Thoracic aorta (tissue), 2 donors: ENCODE measurements at places on chromosomes 5 and 9.

DNA sequence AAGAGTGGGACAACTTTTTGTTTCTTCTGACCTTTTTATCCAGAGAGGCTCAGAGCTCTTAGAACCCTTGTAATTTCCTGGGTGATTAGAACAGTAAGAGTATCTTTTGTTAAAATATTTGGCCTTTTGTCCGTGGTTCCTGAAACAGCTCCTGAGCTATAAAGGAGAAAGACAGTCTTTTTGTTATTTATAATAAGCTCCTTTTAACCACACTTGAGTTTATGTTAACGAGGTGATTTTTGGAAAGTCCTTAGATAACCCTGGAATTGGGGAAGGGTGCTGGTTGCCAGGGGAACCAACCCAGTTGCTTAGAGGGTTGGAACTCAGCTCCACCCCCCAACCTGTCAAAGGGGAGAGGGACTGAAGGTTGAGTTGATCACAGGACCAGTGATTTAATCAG lies 4.8 kb downstream of the ZNF483 start:
- DNase-seq, result no peak

DNA sequence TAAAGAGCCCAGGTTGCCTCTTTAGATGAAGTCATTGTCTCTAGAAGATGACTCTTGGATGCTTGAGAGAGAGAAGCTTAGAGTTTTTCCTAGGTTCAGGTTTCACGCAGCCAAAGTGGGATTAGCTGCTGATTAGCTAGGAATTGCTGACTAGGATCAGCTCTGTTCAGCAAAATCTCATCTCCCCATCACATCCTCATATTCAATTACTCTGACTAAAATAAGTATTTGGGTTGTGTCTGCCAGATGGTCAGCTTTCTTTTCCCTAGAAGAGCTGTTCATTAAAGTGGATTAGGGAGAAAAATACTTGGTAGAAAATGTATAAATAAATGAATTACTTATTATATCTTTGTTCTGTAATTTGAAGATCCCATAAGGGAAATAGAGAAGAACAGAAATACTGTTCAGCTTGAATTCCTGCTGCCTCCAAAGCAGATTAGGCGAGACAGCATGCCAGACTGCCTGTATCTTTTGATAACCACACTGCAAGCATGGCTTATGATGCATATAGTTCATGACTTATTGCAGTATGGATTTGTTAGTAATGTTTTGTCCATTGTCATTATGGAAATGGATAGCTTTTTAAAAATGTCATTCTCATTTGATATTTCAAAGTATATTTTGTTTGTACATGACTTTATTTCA lies 184.8 kb upstream of the CD180 start:
- no peak for DNase-seq

DNA sequence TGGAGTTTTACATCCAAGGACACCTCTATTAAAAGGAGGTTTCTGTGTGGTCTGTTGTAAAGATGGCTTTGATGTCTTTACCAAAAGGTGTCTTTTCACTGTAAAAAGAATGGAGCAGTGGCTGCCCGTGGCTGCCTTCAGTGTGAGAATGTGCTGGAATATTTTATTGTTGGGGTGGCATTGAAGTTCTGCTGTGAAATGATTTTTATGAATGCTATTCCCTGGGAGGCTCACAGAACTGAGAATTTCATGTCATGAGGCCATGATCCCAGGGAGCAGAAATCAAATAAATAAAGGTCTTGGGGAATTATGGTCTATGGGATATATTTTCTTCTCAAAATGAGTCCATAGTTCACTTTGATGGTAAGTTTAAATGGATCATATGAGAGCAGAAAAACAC lies 425.2 kb upstream of the ZNF608 start:
- DNase-seq, result no peak

DNA sequence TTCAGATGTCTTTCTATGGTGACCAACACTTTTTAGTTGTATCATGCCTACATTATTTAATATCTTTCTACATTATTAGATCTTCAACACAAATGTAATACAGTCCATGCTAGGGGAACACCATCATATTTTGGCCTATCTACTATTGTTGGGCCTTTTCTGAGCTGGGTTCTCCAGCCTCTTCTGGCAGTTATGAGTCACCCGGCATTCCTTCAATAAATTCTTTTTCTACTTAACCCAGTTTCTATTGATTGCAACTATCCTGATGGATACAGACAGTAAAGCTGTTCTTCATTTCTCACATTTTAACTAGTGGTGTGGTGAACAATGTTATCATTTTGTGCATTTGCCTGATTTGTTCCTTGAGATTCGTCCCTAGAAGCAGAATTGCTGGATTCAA lies 529.3 kb downstream of the BNC2 start:
- DNase-seq, result no peak

DNA sequence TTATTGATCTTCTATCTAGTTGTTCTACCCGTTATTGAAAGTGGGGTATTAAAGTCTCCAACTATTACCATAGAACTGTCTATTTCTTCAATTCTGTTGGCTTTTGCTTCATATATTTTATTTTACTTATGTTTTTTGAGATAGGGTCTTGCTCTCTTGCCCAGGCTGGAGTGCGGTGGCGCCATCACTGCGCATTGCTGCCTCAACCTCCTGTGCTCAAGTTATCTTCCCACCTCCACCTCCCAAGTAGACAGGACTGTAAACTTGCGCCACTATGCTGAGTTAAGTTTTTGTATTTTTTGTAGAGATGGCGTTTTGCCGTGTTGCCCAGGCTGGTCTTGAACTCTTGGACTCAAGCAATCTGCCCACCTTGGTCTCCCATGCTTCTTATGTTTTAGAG lies 16.2 kb downstream of the SNAPC3 start:
- DNase-seq, result no peak

DNA sequence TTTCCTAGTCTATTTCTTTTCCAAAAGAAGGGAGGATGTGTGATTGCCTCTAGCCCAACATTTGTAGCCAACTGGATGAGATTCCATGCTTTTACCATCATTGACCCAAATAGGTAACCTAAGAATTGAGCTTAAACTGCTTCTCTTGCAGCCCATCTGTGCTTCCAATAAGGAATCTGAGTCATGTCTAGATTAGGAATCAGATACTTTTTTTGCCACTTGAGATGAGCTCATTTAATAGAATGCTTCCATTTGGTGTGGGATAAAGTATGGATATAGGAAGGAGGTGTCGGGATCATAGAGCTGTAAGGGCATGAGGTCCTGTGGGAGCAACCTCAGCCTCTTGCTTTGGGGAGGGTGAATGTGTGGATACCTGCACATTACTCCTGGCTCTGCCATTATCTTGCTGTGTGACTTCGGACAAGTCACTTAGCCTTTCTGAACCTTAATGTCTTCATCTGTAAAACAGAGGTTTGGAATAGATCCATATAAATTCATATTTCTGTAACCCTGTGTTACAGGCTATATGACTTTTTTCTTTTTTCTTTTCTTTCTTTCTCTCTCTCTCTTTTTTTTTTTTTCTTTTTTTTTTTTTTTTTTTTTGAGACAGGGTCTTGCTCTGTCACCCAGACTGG lies 56.2 kb downstream of the MAP1B start:
- DNase-seq, result no peak

- DNase-seq, result no peak
These were observed 17.9 kb downstream of the HSD17B4 start for GRCh38 chr5:119470105-119470763.

- DNase-seq, result no peak
These were observed 102.6 kb downstream of the PDZD2 start for GRCh38 chr5:31741496-31741895.

DNA sequence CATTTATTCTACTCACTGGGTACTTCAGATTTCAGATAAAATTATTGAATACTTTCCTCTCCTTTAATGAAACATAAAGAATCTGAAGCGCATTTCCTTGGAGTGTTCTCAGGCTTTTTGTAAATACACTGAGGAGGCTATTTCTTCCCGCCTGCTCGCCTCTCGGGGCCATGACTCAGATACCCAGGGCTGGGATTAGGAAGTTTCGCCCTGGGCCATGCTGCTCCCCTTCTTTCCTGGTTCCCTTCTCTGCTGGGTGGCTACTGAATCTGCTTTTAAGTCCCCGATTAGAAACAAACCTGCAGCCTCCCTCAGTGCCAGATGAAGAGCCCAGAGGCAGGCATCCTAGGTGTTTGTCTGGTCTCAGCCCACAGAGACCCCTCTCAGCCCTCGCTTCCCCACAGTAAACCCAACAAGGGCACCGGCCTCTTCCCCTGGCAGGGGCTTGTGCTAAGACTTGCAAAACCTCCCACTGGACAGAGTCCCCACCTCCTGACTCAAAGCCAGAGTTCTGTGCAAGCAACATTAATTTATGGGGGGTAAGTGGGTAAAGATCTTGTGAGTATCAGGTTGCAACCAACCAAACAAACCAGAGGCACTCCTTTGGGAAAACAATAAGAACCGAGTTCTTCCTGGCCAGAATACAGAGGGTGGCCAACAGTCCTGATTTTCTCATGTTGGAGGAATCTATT lies 30.7 kb upstream of the IRX1 start:
- DNase-seq, result no peak

DNA sequence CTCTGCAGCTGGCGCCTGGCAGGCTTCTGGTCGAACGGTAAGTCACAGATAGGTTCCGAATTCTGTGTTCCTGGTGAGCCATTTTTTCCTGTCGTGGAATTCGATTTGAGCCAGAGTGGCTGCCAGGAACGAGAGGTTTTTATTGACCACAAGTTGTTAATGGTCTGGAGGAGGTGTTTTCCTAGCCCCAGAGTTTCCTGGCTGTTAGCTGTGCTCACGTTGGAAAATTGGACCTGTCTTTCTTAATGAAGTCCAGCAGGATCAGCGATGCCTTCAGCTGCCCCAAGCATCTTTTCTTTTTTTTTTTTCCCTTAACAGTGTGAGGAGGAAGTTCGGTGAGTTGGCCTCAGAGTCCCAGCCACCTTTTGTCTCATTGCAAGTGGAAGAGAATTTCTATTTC lies 62.9 kb downstream of the COL5A1 start:
- no peak for DNase-seq

DNA sequence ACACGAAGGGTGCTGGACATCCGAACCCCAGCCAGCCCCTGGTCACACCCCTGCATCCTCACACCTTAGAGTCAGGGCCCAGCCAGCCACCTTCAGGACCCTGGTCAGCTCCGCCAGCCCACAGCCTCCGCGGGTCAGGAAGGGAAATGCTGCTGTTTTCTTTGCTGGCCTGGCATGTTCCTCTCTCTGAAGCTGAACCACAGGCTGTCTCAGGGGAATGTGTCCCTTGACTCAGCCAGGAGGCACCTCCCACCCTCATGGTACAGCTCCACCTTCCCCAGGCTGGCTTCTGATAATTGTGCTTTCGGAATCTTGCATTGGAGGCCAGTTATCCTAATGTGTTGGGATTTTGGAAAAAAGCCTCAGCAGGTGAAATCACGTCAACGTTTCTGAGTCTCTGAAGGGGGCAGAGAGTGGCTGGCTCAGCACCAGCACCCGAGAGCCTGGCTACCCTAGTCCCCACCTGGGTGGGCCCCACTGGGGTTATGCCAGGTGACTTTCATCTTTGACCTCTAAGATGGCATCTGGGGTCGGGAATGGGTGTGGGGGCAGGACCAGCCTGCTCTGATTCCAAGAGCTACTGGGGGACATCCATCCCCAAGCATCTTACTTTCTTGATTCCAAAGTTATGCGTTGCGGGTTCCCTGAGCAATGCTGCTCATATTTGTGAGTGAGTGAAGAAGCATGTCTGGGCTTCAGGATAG lies 9.8 kb upstream of the OLFM1 start:
- no peak for DNase-seq

- no peak for DNase-seq
These were observed 581 bp upstream of the C9orf40 start for GRCh38 chr9:74953235-74953751.

GRCh38 chr5:33329891-33330290 lies 110.9 kb upstream of the TARS1 start:
- no peak for DNase-seq

DNA sequence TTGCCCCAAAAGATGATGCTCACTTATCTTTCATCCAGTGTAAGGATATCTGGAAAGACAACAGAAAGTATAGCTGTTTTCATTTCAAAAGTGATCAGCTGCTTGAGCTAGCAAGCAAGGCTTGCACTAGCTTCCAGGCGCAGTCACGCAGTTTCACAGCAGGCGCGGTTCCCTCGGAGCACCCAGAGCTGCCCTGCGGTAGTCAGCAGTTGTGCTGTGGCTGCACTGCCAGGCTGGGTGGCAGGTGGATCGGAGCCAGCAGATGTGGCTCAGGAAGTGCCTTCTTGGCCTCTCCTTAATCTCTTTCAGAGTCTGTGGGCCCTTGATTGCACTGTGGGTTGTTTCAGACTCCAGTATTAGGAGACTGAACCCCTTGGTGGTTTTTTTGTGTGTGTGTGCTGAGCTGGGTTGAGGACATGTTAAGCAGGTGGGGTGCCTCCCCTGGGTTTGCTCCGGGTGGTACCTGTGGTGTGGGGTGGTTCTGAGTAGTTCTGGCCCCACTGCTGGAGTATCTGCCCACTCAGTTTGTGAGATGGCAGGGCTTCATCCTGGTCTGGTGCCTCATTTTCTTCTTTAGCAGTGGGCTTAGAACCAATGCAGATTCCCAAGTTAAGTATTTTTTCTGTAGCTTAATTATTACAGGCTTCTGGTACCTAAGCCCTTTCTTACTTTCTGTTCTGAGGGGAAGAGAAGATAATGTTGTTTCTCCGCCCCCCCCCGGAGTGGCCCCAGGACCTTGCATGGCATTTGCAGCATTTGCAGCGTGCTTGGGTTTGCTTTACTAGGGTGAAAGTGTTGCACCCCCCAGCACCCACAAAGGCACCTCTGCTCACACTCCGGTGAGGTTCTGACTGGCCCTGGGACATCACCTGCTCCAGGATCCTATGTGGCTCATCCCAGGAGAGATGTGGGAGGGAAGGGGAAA lies 16.4 kb downstream of the TENT4A start:
- no peak for DNase-seq

- no peak for DNase-seq
These were observed 53.1 kb downstream of the MRPL36 start for GRCh38 chr5:1746371-1747078.

GRCh38 chr5:147911427-147911826 lies 5.1 kb upstream of the C5orf46 start:
- peak; percentile 57 for DNase-seq

DNA sequence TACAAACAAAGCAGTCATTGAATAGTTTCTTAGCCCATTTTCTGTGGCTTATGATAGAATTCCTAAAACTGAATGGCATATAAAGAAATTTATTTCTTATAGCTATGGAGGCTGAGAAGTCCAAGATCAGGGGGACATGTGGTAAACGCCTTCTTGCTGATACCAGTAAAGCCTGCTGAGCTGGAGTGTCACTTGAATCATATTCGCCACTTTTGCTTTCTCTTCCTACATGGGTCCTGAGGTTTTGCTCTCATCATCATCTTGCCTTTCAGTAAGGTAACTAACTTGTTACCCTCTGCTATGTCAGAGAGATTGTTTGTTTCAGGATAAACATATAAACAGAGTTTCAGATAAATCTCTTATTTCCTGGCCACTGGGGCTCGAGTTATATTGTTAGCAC lies 203.3 kb upstream of the DMRT1 start:
- DNase-seq, result no peak

- DNase-seq, result no peak
These were observed 79.9 kb downstream of the FNBP1 start for GRCh38 chr9:129962889-129963703.

DNA sequence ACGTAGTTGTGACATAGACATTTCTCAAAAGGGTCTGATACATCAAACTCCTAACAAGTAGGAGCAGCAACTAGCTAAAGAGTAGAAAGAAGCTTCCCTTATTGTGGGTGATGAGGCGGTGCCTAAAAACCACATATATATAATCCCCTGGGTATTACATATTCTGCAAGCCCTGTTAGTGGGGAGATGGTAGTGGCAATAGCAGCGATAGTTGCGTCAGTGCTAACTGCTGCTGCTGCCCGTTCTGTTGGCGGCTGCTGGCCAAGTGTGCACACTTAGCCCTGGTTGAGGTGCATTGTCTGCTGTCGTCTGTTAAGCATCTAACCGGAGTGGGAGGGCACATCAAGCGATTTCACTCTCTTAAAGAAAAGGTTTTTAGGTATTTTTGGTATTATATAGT lies 35.8 kb downstream of the VLDLR start:
- DNase-seq, result no peak
